Activated gamma-delta T cell treated with Interleukin-2 at 50 U/mL for 16 hours (primary cell): ENCODE measurements at places on chromosomes 6 and 20.
A peak's percentile ranks its signal among the peaks of the same experiment; 100 is the strongest.

DNA sequence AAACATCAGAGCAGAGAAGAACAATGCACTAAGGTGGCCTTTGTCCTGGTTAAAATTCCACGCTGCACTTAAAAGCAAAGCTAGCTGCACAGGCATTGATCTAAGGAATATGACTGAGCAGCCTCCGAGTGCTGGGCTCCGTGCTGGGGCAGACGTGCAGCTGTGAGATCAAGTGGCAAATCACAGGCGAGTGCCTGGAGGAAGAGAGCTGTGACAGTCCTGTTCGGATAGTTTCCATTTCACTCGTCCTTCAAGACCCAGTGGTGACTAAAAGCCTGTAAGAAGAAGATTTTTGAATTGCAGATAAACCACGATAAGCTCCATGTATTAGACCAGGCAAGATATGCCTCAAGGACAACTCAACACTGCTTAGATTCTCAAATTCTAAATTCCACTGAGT lies 247.9 kb downstream of the ANKRD60 start:
- no peak for DNase-seq

- DNase-seq, result no peak
These were observed 20.1 kb upstream of the GCM1 start for GRCh38 chr6:53168516-53169267.

DNA sequence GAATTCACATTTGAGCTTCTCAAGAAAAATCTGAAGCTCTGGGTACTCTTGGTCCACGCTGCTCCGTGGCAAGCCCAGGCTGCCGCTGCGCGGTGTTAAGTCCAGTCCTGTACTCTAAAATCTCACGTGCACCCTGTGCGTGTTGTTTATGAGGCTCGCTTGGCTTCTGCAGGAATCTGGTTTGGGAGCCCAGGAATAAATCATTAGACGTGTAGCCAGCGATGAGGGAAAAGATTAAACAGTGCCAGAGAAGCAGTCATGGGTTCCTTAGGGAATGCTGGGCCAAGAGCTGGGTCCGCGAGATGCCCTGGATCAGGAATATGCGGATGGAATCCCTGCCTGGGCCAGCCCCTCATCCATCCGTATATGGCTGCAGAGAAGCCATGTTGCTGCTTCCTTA lies 87.3 kb downstream of the KCNB1 start:
- DNase-seq, result no peak

DNA sequence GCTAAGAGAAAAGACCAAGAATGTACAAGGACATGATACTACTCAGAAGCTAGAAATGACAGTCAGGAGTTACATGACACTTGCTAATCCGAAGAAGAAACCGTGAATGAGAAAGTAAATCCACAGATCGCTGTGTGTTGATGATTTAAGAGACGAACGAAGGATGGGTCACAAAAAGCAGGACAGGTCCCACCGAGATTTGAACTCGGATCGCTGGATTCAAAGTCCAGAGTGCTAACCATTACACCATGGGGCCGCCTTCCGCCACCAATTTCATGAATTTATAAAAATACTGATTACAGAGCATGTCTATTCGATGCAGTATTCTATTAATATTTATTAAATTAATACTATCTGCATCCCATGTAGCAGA lies 54.0 kb upstream of the BTN3A2 start:
- DNase-seq, result no peak

GRCh38 chr20:5910186-5910585 lies 40.1 kb downstream of the TRMT6 start:
- no peak for DNase-seq

- DNase-seq, result no peak
These were observed 351.7 kb downstream of the RNGTT start for GRCh38 chr6:88611721-88612120.

- no peak for DNase-seq
These were observed 8.4 kb upstream of the DEFB121 start for GRCh38 chr20:31414381-31414780.

DNA sequence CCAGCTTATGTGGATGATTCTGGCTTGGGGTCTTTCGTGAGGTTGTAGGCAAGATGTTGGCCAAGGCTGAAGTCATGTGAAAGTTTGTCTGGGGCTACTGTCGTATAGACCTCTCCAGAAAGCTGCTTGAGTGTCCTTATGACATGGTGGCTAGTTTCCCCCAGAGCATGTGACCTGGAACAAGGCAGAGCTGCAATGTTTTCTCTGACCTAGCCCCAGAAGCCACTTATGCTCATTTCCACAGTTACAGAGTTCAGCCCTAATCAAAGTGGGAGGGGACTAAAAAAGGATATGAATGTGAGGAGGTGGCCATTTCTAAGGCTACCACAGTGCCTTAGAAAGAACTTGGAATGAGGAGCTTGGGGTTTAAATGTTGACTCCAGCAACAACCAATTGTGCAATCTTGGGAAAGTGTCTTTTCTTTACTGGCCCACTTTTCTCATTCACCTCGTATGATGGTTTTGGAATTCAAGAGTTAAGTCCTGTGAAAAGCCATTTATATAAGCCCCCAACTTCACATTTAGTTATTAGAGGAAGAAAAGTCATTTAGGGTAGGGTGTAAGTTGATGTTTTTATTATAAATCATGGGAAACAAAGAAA lies 5.9 kb upstream of the ASXL1 start:
- no peak for DNase-seq

- no peak for DNase-seq
These were observed 58.2 kb downstream of the FAM217A start for GRCh38 chr6:4020822-4021132.

- DNase-seq, result no peak
These were observed 47.1 kb downstream of the SLC26A8 start for GRCh38 chr6:35977308-35977707.

- no peak for DNase-seq
These were observed 341.8 kb downstream of the SYNE1 start for GRCh38 chr6:152295346-152295745.

DNA sequence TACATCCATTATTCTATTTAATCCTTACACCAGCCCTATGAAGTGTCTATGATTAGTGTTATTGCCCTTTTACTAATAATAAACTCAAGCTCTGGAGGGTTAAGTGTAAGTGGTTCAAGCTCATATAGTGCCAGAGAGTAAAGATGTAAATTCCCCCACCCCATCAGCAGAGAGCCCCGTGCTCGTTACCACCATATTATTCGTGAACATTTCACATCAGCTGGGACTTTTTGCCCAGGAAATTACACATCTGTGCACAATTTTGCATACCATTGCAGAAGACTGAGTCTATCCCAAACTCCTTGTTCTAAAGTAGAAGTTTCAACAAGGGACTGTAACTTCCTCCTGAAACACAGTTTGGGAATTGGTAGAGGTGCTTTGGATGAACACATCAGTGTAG lies 220.1 kb downstream of the BCAS1 start:
- no peak for DNase-seq

DNA sequence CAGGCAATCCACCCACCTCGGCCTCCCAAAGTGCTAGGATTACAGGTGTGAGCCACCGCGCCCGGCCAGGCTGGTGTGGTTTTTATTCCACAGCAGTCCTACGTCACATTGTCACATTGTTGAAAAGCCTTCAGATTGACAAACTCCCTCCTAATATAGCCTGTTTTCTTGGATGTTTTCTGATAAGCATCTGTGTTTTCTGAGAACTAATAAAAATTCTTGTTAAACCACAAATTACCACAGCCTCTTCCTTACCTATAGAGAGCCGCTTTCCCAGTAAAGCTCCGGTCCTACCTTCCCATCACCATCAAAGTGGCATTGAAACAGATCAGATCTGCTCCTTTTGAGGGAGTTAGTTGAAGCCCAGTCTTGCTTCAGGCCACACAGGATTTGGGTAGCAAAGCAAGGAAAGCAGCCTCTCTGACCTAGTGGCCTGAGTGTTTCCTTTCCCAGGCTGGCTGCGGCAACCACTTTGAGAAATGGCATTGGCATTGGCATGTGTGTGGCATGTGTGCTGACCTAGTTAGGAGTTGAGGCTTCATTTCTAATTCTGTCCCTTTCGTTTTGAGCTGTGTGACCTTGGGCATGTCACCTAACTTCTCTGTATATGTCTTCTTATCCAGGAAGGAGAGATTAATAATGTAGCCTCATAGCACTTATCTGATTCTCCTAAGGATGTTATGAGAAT lies 1.7 kb upstream of the PKIG start:
- DNase-seq, result no peak

- DNase-seq, result no peak
These were observed 282.9 kb upstream of the RUNX2 start for GRCh38 chr6:45045253-45045601.

DNA sequence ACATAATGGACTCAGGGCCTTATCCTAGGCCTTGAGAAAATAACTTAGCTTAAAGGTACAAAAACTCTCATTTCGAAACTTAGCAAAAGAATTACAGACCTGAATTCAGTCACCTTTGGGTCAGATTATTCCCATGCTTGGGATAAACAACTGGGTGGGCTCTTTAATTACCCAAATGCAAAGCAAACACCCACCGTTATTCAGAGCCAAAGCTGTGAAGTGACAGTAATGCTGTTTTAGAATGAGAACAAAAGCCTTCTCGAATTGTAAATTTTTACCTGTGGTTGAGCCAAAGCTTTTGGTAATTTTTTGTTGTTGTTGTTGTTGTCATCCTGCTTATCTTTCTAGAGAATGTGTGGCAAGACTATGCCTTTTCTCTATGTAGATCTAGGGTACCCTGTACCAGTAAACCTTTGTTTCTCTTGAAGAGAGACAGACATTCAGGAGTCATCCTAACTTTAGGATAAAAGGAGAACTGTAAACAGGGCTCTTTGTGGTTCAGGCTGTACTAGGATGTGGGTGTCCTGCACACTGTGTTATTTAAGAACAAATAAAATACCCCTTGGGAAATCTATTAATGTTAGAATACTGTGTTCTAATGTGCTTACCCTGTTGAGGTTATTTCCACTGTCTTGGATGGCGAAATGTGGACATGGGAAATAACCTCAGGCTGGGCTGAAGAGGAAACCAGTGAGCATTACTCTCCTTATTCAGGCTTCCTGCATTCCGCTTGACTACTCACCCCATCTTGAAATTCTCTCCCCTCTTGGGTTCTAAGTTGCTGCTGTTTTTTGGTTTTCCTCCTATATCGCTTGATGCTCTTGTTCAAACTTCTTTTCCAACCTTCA lies 480.7 kb downstream of the CD83 start:
- DNase-seq, result no peak

DNA sequence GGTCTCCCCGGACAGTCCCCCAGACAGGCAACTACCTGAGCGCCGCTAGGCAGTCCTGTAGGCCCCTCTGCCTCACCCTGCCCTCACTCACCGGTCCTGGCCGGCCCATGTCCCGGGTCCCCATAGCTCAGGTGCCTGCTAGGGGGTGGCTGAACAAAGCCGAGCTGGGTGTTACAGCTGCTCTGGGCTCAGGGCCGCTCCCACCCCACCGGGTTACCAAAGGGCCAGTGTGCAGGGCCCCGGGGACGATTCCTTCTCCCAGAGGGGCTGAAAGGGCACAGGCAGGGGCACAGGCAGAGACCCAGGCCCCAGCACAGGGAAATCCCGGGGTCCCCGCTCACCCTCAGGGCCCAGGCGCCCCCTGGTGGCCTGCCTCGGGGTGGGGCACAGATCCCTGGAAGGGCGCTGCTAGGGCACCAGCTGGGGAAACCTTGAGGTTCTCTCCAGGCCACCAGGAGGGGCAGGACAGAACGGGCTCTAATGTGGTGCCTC lies 118.4 kb downstream of the GRM4 start:
- peak; percentile 63 for DNase-seq

DNA sequence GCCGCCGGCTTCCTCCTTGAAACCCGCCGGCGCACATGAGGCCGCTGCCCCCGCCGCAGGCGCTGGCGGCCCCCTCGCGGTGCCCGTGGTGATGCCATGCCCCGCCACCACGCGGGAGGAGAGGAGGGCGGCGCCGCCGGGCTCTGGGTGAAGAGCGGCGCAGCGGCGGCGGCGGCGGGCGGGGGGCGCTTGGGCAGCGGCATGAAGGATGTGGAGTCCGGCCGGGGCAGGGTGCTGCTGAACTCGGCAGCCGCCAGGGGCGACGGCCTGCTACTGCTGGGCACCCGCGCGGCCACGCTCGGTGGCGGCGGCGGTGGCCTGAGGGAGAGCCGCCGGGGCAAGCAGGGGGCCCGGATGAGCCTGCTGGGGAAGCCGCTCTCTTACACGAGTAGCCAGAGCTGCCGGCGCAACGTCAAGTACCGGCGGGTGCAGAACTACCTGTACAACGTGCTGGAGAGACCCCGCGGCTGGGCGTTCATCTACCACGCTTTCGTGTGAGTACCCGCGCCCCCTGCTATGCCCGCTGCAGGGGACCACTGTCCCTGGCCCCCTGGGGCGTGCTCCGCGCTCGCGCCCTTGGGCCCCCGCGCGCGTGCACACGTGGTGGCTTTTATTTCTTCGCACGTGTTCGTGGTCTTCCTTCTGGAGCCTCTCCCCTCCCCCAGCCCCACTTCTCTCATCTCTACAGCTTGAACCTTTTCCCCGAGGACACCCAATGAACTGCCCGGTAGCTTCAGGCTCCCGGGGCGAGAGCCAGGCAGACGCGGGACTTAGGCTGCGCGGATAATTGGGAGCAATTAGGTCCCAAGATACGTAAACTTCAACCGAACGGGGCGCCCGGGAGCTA lies 453 bp downstream of the KCNQ5 start:
- DNase-seq, result peak; percentile 49

- DNase-seq, result no peak
These were observed 169.7 kb upstream of the GGTLC1 start for GRCh38 chr20:24158281-24158680.

DNA sequence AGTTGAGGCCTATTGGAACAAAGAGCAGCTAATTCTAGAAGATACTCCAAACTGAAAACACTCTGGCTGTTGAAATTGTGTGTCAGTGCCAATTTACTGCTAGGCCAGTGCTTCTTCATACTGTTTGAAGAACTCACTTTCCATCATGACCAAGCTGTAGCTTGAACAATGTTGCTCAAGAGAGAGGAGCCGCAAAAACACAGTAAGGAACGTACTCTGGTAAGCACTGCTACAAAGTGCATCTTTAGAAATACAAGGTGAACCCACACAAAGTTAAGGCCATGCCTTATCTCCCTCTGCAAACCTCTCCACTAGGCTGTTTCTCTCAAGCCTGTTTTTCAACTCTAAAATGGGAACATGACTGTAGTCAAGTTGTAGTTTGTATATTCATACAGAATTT lies 74.5 kb upstream of the TULP1 start:
- DNase-seq, result no peak

GRCh38 chr6:111411978-111412566 lies 70.9 kb downstream of the REV3L start:
- no peak for DNase-seq

GRCh38 chr6:111958534-111958933 lies 85.3 kb upstream of the FYN start:
- no peak for DNase-seq

DNA sequence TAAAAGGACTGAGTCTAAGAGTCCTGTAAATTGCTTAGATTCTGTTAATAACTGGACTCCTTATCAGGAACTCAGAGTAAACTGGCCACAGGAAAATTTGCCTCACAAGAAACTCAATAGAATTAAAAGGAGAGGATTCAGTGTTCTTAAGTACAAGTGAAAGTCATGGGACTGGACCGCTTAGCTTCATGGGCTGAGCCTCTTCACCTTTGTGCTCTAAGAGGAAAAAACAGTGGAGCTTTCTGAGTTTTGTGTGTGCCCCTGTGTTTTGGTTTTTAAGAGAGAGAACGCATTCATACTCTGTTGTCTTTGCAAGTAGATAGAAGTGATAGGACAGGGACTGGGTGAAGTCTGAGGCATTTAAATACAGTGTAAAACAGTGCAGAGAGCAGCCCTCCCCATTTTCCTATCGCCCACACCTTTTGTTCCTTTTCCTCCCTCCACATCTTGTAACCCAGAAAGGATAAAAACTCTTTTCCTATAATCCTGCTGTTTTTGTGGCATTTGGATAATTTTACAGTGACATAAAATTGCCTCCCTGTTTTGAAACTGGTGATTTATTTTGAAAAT lies 49.6 kb downstream of the FOXO3 start:
- DNase-seq, result no peak
